ENCODE measurements at places on chromosomes 2 and 18.
A peak's percentile ranks its signal among the peaks of the same experiment; 100 is the strongest.

DNA sequence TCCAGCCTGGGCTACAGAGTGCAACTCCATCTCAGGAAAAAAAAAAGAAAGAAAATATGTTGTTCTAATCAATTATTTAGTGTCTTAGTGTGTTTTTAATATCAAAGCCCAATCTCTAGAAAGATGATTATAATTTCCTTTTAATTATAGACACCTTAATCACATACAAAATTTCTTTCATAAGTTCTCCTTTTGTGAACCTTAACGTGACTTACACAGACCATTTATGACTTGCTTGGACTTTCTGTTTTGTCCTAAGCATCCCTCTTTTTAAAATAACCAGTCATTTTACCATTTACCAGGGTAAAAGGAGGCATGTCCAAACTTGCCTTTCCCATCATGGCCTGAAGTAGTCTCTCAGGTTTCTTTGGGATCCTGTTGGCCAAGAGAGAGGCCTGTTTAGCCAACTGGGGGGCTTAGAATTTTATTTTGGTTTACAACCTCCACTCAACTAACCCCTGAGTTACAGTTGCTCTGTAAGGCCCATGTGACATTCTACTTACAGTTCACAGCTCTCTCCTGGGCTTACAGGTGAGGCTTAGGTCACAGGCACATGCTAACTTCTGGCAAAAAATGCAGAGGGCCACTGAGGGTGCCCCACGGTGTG, 23.9 kb upstream of the GPR155 start:
- peak; percentile 71 for DNase-seq

GRCh38 chr18:1012775-1013174, 108.1 kb downstream of the ADCYAP1 start:
- no peak for DNase-seq

GRCh38 chr2:20309001-20309400, 41.6 kb downstream of the PUM2 start:
- DNase-seq, result no peak

- no peak for DNase-seq
Observed at GRCh38 chr2:166157578-166157977, 29.8 kb upstream of the SCN1A start.

- DNase-seq, result no peak
Observed at GRCh38 chr2:168525020-168525419, 68.9 kb downstream of the CERS6 start.

DNA sequence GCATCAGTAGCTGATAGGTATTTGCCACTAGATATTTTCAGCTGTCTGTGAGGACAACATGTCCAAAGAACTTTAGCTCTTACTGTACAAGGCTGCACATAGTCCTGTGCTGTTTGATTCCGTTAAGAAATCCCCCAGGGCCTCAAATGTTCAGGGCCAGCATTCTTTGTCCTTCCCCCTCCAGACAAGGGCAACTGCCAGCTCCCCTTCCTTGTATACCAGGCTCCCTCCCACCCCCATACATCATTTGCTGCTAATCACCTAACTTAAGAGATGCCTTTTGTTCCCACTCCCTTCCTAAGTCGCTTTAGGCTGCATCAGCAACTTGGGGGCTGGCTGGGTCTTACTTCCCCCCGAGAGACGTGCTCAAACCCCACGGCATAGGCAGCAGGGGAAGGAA, 138.7 kb downstream of the CDH20 start:
- DNase-seq, result no peak

DNA sequence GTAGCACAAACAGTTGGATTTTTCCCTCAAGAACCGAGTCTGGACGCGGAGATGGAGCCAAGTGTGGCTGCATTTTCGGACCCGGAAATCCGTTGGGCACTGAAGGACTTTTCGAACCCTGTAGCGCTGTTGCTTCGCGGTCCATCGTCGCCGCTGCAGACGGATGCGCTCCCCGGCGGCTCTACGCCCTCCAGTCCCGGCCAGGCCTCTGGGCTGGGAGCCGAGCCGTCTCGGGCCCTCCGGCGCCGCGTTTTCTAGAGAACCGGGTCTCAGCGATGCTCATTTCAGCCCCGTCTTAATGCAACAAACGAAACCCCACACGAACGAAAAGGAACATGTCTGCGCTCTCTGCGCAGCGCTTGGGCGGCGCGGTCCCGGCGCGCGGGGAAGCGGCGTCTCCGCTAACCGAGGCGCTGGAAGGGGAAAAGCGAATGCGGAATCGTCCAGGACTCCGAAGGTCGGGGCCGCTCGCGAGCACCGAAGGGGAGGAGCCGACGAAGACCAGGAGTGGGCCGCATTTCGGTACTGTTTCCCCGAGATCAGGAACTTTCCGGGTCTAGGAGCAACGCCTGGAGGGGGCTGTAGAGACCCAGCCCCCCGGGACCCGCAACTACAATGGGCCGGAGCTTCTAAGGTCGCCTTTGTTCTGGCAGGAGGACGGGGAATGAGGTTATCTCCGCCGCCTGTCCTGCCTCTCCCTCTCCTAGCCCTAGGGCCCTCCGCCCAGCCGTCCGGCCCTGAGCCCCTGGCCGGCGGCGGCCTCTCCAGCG, 3.2 kb downstream of the EMX1 start:
- no peak for DNase-seq

DNA sequence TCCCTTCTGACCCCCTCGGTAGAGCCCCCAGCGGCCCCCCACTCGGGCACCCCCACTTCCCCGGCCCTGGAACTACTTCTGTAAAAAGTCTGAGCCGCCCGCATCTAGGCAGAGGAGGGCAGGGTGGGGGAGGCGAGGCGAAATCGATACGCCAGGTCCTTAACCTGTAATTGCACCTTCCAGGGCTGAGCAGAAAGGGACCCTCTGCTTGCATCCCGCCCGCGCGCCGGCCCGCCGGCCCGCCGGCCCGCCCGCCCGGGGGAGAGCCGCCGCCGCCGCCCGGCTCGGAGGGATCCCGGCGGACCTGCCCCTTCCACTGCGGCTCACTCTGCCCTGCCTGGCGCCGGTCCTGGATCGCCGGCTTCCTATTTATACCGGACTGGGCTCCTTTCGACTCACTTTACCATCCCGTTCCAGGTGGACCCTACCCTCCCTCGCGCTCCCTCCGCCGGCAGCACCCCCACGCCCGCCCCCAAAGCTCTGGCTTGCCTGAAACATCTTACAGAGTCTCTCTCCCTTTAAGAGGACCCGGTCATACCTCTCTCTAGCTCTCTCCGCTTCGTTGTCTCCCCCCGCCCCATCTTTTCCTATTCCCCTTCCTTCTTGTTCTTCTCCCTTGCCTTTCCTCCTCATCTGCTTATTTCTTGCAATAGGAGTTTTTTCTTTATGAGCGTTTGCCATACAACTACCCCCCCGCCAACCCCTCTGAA, 797 bp downstream of the KLHL14 start:
- peak; percentile 72 for DNase-seq

- DNase-seq, result peak; percentile 27
Observed at GRCh38 chr2:131155208-131155855, 50.2 kb downstream of the PLEKHB2 start.

DNA sequence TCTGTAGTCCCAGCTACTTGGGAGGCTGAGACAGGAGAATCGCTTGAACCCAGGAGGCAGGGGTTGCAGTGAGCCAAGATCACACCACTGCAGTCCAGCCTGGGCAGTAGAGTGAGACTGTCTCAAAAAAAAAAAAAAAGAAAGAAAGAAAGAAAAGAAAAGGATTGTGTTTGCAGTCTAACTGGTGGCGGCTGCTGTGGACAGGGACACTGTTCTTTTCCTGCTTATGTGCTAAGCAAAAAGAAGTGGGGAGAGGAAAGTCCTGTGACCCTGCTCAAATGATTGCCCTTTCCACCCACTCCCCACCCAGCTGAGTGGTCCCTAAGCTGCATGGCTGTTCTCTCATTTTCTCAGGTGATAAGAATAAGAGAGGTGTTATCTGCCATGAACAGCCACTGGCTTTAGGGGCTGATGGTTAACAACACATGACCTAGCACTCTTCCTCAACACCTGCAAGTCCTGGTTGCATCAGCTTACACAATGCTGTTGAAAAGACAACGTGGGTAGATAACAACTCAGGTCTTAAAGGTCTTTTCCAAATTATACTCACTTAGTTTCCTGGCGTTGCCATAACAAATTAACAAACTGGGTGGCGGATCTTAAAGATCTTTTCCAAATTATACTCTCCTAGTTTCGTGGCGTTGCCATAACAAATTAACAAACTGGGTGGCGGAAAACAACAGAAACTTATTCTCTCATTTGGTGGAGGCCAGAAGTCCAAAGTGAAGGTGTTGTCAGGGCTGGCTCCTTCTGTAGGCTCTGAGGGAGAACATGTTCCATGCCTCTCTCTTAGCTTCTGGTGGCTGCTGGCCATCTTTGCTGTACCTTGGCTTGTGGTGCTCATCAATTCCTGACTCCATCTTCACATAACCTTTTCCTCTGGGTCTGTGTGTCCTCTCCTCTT, 90.3 kb upstream of the RTN4 start:
- no peak for DNase-seq

DNA sequence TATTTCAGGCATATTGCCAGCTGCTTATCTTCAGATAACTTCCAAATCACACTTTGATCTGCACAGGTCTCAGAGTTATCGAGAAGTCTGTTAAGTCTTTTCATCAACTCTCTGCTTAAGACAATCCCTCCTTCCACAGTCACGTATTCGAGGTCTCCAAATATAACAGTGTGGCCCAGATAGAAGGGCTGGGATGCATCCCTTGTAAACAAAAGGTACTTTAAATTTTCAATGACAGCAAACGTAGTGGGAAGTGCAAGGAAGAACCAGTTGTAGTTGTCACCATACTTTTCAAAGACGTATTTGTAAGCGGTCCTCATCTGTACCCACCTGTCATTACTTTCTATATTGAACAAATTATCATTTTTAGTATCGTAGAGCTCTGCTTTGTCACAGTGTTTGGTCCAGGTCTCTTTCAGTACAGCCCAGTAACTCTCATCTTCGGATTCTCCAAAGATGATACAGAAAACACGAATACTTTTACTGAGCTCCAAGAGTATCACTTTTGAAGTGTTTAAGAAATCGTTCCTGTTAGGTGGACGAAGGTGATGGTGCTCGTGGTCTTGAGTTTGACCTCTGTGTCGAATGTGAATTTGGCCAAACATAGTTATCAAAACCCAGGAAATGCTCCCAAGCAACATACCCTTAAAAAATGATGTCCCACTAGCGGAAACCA, 445 bp downstream of the C1GALT1C1L start:
- no peak for DNase-seq

GRCh38 chr2:143607231-143608062, 478.2 kb downstream of the ARHGAP15 start:
- no peak for DNase-seq

GRCh38 chr2:30894498-30895119, 87.4 kb upstream of the CAPN13 start:
- DNase-seq, result no peak

- no peak for DNase-seq
Observed at GRCh38 chr2:54149638-54150441, 34.4 kb downstream of the ACYP2 start.

DNA sequence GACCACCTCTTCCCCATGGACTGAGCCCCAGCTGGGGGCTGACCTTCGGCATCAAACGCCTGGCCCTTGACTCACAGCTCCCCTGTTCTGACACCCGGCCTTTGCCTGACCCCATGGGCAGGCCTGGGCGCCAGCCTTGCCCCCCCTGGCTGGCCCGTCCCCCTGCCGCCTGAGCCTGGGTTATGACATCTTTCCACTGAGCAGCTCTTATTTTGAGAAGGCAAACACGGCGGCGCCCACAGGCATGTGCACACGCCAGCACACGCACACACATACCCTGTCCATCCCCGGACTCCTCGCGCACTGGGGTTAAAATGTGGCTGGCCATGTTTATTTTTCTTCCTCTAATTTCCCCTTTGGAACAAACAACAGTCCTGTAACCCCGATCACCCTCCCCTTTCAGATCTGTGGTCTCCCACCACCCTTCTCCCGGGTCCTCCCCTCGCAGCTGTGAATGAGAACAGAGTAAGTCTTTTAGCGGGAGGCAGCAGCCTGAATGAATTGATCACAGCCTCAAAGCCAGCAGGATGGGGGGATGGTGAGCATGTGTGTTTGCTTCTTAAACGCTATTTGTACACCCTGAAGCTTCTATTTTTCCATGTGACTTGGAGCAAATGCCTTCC, 11.8 kb upstream of the ATOH8 start:
- DNase-seq, result no peak

DNA sequence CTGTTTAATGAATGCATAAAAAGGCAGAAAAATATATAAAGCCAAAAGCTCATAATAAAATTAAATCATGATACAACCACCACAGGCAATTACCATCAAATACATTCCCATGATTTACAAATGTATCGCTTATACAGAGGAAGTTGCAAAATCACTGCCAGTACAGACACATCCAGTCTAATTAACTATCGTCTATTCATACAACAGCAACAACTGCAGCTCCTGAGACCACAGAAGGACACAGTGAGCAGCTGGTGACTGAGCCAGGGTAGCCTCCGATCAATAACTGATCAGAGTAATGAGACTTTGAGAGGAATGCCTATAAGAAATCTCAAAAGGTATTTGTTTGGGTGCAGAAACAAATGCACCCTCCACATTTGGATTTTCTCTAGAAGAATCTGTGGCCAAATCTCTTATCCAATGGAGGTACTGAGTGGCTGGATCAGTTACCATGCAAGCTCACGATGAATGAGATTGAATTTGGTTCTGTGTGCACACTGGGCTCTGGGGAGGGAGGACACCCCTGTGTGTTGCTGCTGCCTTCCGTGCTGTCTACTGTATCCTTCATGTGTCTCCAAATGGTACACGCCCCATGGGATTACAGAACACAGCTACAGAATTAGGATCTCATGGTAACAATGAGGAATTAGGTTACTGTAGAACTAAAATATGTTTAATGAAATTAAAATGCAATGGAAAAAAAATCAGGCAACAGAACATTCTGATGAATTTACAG, 119.6 kb downstream of the MBP start:
- no peak for DNase-seq

GRCh38 chr2:675051-675450, 2.2 kb downstream of the TMEM18 start:
- DNase-seq, result peak; percentile 94

- peak; percentile 76 for DNase-seq
Observed at GRCh38 chr2:137947728-137948336, 16.4 kb upstream of the HNMT start.

DNA sequence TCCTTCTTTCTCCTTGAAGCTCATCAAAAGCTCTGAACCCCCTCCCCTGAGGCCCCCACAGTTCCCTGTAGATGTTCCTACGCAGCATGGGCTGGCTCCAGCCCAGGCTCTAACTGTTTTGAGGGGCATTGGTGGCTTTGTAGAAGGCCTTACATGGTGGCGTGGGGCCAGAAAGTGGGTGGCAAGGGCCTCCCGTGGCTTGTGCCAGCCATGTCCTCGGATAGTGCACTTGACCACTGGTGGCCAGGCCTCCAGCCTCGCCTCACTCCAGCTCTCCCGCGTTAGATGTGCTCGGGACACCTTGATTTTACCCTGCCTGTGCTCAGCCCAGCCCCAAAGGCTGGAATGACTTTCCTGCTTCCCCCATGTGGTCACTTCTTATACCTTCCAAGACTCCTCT, 92.9 kb downstream of the TWIST2 start:
- no peak for DNase-seq

- DNase-seq, result no peak
Observed at GRCh38 chr2:197254776-197255530, 55.6 kb downstream of the ANKRD44 start.
